AML-193 (cell line): ENCODE measurements at places on chromosomes 1 and 21.

- DNase-seq, result peak; percentile 52
Observed at GRCh38 chr21:43728154-43728466, 9.2 kb downstream of the PDXK start.

DNA sequence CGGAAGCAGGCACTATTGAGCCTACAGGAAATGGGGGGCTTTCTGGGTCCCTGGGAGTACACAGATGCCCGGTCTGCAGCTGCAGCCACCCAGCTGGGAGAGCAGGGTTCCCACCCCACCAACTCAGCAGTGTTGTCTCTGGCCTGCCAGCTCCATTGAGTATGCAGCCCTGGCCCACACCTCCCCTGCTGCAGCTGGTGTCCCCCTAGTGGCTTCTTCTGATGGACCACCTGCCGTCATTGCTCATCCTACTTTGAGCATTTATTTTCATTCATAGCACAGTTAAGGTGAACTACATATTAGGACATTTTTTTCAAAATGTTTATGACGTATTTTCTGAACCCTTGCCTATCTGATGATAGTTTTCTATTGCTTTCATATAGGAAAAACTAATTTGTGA lies 189.8 kb upstream of the LYPLAL1 start:
- no peak for DNase-seq

GRCh38 chr1:52041551-52042185 lies 8.1 kb upstream of the KTI12 start:
- DNase-seq, result no peak

- no peak for DNase-seq
Observed at GRCh38 chr1:1285102-1285571, 4.9 kb downstream of the SCNN1D start.

GRCh38 chr1:67759692-67760029 lies 73.6 kb downstream of the GNG12 start:
- no peak for DNase-seq

DNA sequence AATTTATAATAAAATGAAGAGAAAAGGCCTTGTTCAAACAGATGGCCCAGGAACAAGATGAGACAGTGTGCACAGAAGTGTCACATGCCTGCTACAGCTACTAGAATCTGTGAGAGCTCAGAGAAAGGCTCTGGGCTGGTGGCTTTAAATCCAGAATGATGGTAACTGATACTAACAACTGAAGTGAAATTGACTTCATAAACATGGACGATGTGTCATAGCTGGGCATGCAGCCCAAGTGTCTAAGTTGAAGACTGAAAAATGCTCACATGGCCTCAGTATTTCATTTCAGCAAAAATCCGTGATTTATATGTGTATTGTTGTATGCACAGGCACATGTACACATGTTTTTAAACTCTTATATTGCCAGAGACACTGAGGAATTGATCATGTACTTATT lies 208.3 kb upstream of the RUNX1 start:
- DNase-seq, result no peak

DNA sequence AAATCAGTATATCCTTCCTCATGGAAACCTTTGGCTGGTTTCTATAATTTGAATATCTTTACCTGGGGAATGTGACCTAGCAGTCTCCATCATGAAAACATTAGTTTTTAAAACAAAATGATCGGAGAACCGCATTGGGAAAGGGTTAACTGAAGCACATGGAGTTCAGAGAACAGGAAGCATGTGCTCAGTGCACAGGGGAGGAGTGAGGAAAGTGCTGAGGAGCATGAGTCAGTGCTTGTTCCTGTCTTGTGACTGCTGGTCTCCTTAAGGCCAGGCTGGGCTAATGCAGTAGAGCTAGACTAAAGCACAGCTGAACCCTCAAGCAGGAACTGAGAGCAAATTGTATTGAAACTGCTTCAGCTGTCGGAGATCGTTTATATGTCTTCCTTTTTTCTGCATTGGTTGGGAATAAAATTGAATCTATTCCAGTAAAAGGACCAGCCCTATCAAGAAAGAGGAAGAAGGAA lies 5.8 kb downstream of the IFI16 start:
- peak; percentile 96 for DNase-seq

GRCh38 chr1:17007121-17007520 lies 4.6 kb downstream of the ATP13A2 start:
- no peak for DNase-seq

DNA sequence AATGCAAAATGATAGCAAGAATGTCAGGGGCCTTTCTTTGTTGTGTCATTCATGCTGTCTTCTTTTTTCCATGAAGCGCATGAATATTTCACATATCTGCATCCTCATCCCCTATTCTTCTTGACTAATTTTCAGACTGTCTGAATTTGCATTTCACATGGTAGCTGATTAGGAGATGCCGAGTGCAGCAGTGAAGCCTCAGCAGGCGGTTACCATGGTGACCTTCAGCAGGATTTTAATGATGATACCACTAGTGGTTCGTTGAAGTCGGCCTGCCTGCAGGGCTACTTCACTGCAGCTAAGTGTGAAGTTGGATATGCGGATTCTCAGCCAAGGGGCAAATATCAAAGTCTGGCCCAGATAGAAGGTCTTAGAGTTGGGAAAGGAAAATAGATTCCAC lies 141.8 kb downstream of the NEK7 start:
- no peak for DNase-seq

DNA sequence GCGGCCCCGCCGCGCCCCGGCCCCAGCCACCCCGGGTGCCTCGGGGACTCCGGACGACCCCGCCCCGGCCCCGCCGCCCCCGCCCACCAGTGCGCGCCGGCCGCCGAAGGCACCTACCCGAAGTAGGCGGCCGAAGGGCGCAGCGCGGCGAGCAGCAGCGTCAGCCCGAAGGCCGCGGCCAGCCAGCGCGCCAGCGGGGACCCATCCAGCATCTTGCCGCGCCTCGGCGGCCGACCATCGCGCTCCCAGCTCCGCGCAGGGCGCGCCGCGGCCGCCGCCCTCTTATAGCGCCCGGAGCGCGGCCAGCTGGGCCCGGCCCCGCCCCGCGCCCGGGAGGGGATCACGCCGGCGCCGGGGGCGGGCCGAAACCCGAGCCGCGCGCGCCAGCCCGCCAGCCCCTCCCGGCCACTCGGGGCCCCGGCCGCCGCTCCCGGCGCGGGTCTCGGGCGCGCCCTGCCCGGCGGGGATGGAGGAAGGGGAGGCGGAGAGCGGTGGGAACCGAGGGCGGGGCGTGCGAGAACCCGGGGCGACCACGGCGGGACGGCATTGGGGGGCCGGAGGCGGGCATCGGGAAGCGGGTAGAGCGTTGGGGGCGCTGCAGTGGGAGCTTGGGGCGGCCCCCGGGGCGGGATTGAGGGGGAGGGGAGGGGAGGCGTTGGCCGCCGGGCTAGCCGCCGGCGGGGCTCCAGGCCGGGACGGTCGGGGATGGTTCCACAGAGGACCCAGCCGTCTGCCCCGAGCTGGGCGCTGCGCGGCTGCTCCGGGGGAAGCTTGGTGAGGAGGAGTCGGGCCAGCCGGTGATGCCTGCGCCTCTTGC lies at the start of gene WNT9A:
WNT9A (minus strand) TSS at position 257 of the 817 bp plus-strand sequence; CDS start at position 212, 45 bp downstream.
- no peak for DNase-seq

- DNase-seq, result no peak
Observed at GRCh38 chr1:153774780-153775457, at the start of gene SLC27A3. Gene SLC27A3 (plus strand): TSS chr1:153775407. CDS start chr1:153775498, 91 bp downstream.

DNA sequence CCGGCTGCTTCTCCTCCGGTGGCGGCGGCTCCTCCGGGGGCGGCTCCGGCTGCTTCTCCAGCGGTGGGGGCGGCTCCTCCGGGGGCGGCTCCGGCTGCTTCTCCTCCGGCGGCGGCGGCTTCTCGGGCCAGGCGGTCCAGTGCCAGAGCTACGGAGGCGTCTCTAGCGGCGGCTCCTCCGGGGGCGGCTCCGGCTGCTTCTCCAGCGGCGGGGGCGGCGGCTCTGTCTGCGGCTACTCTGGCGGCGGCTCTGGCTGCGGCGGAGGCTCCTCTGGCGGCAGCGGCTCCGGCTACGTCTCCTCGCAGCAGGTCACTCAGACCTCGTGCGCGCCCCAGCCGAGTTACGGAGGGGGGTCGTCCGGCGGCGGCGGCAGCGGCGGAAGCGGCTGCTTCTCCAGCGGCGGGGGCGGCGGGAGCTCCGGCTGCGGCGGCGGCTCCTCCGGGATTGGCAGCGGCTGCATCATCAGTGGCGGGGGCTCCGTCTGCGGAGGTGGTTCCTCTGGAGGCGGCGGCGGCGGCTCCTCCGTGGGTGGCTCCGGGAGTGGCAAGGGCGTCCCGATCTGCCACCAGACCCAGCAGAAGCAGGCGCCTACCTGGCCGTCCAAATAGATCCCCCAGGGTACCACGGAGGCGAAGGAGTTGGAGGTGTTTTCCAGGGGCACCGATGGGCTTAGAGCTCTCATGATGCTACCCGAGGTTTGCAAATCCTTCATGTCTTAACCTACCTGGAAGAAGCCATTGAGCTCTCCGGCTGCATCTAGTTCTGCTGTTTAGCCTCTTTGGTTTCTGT lies 2.0 kb downstream of the LORICRIN start:
- no peak for DNase-seq

GRCh38 chr1:159830722-159831121 lies 4.0 kb downstream of the SLAMF8 start:
- no peak for DNase-seq

DNA sequence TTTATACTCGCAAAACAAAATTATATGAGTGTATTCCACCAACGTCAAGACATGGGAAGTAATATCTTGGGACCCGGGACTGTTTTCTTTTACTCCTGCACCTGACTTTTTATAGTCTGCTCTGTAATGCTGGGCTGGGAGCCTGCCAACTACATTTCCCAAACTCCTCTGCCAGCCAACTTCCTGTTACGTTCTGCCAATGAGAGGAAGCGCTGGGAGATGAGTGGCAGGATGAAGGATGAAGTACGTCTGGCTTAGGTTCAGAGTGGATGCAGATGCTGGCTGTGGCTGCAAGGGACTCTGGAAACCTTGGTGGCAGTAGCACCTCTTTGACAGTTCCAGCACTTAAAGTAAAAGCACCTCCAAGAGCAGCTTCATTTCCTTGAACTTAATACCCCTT lies 59.6 kb downstream of the USP24 start:
- no peak for DNase-seq

DNA sequence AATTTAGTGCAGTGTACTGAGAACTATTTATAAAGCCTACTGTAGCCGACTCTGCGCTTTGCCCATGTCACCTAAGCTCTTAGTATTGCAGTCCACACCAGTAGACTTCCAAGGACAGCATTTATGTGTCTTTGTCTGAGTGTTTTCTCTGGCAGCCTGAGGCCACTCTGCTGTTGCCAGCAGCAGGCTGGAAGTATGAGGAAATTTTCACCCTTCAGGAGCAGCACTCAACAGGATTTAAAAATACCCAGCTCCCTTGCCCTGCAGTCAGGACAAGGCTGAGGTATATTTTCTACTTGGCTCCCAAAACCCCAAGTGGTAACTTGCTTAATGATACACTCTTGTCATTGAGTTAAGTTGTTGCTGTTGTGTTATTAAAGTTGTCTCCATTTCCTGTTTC lies 230.1 kb downstream of the SRGAP2C start:
- DNase-seq, result no peak

GRCh38 chr1:98675282-98675681 lies 13.8 kb downstream of the SNX7 start:
- no peak for DNase-seq

DNA sequence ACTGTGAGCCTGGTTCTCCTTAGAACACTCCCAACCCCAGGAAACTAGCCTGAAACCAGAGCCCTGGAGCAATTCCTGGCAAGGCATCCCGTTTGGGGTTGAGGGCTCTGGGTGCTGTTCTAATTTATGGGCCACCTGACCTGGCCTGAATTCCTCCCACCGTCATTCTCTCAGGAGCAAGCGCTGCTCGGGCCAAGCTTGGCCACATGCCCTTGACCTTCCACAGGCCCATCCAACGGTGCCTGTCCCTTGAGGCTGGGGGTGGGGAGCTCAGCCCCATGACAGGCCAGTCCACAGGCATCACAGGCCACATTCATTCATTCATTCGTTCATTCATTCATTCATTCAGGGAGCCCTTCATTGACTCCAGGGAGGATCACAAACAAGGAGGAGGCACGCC lies 5.3 kb downstream of the PADI2 start:
- no peak for DNase-seq

DNA sequence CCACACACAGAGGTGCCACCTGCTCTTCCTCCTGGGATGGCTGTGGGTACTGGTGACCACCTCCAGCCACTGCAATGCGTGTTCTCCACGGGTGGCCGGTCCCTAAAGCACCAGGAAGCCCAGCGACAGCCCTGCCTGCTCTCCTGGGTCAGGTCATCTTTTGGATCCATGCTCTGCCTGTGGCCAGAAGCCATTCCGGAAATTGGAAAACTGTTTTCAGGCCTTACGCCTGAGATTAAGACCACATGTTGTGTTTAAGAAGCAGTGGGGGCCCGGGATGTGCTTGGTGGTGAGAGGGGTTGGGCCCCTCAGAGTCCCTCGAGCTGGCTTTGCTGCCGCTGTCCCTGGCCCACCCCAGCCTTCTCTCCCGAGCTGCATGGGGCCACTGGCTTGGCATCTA lies 150.8 kb downstream of the PEX14 start:
- DNase-seq, result no peak

GRCh38 chr1:218772575-218772974 lies 401.1 kb upstream of the LYPLAL1 start:
- DNase-seq, result no peak

- DNase-seq, result no peak
Observed at GRCh38 chr1:42748461-42749410, 8.7 kb upstream of the CLDN19 start.

DNA sequence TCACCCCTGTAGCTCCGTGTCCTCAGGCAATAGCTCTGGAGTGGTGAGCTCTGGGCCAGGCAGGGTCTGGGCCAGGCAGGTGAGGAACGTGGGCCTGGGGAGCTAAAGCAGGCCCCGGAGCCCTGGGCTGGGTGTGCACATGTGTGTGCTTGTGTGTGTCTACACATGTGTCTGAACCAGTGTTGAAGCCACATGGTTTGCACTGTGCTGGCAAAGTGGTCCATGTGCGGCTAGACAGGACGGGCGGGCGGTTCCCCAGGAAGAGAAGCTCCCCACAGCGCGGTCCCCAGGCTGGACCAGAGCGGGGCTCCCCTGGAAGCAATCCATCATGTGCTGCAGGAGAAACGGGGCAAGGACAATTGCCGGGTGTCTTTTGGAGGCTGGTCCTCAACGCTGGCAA lies 84.2 kb downstream of the PRDM16 start:
- DNase-seq, result no peak

- DNase-seq, result peak; percentile 72
Observed at GRCh38 chr1:153849487-153850185, 73.1 kb downstream of the GATAD2B start.

- DNase-seq, result no peak
Observed at GRCh38 chr1:43558346-43558841, 27.7 kb downstream of the PTPRF start.

- DNase-seq, result no peak
Observed at GRCh38 chr1:167483790-167484189, 34.5 kb downstream of the CD247 start.

DNA sequence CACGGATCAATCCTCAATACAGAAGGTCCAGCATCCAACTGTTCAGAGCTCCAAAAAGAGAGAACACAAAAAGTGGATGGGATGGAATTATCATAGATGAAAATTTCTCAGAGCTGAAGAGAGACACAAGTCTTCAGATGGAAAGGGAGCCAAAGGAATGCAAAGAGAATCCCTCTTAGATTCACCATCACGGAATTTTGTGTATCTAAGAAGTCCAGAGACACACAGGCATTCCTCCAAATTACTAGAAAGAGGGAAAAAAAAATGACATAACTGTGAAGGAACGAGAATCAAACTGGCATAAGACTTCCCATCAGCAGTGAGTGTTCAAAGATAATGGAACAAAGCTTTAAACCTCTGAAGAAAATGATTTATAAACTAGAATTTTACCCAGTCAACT lies 101.2 kb downstream of the ZSCAN20 start:
- DNase-seq, result no peak

- no peak for DNase-seq
Observed at GRCh38 chr1:213380865-213381264, 329.8 kb downstream of the RPS6KC1 start.

- no peak for DNase-seq
Observed at GRCh38 chr1:36128126-36128904, 3.3 kb upstream of the COL8A2 start.
